ENCODE measurements at places on chromosomes 13 and 19. TPM values are rescaled to one million over a fixed set of nuclear protein-coding genes. Genes with fewer than 3 reads are reported as not detected.

GRCh38 chr19:39327363-39328045 is 6.8 kb upstream of the LRFN1 start:
- DNase-seq, result no peak

- DNase-seq, result no peak
Observed at GRCh38 chr13:77267362-77267761, 59.5 kb downstream of the MYCBP2 start.

- no peak for DNase-seq
Observed at GRCh38 chr19:43408043-43408442, 6.6 kb upstream of the TEX101 start.

DNA sequence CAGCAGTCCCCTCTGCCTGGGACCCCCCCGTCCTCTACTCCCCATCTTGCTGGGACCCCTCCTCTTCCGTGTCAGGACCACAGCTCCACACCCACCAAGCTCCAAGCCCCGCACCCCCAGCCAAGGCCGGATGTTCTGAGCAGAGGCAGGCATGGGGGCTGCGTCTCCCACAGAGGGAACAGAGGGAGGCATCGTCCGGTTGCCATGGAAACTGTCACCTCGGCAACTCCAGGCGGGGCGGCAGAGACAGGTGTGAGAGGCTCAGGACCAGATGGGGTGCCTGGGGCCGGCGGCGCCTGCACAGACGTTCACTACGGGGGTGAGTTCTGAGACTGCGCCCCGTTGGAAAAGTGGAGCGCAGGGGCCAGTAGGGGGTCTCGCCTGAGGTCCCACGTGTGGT is 5.4 kb downstream of the RNU6-9 start:
- DNase-seq, result peak; percentile 75

DNA sequence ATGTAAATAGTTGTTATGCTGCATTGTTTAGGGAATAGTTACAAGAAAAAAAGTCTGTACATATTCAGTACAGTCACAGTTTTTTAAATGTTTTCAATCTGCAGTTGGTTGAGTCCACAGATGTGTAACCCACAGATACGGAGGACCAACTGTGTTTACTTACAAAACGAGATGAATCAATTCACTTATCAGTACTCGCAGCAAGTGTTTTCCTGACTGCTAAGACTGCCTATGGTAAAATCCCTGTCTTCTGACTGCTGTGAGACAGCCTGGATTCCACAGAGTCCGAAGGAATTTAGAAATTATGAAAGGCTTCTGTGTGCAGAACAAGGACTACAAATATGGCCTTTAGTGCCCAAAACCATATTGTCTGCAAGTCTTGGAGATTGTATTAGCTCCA is 45.7 kb upstream of the C1QTNF9 start:
- no peak for DNase-seq

GRCh38 chr13:41694545-41695301 is 237.4 kb downstream of the RGCC start:
- DNase-seq, result no peak

GRCh38 chr19:41064974-41065569 is 23.2 kb upstream of the CYP2A13 start:
- no peak for DNase-seq

DNA sequence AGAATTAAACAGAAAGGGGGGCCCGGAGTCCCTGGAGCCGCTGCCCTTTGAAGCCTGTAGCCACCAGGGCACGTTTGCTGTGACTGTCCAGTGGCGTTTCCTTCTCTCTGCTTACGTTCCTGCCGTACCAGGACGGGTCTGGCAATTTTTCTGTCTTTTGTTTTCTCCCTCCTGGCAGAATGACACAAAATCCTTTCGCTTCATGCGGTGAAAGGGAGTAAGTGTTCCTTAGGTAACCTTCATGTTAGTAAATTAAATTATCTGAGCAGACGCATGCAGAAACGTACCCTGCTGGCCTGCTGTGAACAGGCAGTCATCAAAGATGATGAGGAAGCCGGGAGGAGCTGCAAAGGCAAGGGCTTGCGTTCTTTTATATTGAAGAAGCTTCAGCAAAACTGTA is 299.3 kb upstream of the ARGLU1 start:
- DNase-seq, result no peak

DNA sequence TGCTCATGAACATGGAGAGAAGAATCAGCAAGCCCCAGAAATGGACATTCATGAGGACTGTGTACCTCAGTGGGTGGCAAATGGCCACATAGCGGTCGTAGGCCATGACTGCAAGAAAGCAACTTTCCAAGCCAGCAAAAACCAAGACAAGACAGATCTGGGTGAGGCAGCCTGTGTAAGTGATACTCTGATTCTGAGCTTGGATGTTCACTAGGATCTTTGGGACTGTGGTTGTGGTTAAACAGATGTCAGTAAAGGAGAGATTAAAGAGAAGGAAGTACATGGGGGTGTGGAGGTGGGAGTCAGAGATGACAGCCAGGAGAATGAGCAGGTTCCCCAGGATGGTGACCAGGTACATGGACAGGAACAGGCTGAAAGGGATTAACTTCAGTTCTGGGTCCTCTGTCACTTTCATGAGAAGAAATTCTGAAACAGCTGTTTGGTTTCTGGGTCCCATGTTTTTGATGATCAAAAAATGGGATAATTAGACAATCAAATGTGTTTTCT is at the start of gene OR7G1:
OR7G1 (minus strand) TSS at position 457 of the 507 bp plus-strand sequence; CDS start at position 457, 0 bp downstream.
- DNase-seq, result no peak

DNA sequence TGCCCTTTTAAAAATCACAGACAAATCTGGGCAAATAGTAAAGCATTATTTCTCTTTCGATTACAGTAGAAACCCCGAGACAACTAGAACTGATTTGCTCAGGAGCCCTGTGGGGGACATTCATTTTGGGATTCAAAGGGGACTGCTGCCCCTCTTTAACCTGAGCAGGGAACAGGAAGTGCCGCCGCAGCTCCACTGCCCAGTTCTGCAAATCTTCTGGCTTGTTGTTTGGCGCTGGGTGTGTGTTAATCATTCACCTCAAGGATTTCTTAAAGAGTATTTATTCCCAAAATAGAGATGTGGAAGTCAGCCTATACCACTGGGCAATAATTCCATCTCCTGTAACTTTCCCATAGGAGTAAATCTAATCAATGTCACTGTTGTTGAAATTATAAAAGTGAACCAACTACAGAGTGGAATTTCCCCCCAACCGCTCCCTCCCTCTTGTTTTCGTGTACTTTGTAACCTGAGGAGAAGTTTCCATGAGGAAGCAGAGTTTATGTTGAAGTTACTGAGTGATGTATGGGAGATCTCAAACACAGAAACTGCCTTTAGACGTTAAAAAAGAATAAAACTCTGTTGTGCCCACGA is 515.8 kb downstream of the KLF12 start:
- DNase-seq, result no peak

- DNase-seq, result no peak
Observed at GRCh38 chr13:49524740-49525501, 29.2 kb downstream of the PHF11 start.

DNA sequence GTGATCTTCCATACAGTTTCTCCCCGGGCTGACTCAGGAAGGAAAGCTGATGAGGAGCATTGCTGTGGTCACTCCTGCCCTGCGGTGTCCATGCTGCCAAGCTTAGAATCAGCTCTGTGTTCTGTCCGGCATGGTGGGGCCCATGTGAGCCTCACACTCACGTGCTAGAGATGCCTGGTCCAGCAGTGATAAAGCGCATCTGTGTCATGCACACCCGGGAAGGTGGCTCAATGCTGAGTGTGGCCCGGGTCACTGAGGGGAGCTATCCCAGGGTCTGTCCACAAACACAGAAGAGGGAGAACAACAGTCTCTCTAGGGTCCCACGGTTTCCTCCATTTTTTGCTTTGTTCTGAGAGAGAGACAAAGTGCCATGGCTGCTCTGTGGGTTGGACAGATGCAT is 3.5 kb upstream of the LILRB1 start:
- DNase-seq, result no peak

DNA sequence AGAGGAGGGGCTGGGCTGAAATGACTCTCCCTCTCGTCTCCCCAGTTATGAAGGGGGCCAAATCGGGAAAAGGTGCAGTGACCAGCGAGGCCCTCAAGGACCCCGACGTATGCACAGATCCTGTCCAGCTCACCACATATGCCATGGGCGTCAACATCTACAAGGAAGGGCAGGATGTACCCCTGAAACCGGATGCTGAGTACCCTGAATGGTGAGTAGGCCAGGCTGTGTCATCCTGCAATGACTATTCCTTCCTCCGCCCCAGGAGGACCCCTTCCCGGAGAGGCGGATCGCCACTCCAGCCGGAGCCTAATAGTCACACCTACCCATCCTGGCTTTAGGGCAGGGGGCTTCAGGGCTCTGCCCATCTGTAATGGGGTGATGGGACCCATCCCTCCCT is 2.6 kb downstream of the MRPL54 start:
- no peak for DNase-seq

DNA sequence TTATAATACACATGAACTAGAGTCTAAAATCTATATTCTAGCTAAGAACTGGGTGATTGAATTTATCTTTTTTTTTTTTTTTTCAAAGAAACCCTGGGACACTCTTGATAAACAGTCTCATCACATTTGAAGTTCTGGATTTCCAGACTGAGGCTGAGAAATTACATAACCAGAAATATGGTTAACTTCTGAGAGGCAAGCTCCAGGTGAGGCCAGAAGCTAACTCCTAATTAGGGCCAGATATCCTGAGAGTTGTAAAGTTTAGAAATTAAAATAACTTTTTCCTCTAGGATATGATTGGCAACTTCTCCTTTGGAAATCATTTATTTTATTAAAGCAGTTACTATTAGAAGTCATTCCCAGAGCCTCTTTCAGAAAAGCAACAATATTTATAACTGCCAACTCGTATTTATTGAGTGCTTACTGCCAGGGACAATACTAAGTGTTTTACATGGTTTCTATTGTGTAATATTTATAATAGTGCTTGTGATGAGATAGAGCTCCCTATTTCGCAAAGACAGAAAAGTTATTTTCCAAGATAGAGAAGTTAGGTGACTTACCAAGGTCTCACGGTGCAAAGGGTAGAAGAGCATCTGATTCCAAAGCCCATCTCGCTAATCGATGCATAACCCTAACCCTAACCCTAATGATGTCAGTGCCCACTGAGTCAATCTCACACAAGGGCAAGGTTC is 187.7 kb downstream of the DCT start:
- no peak for DNase-seq

GRCh38 chr13:99812625-99813024 is 158.9 kb downstream of the ZIC5 start:
- DNase-seq, result no peak

- DNase-seq, result no peak
Observed at GRCh38 chr13:46839399-46839798, 42.4 kb upstream of the ESD start.

- DNase-seq, result no peak
Observed at GRCh38 chr19:35565016-35565856, 1.8 kb upstream of the ATP4A start.

- DNase-seq, result no peak
Observed at GRCh38 chr13:77776704-77777103, 79.2 kb downstream of the SLAIN1 start.

- DNase-seq, result no peak
Observed at GRCh38 chr13:106484537-106485193, 50.8 kb downstream of the EFNB2 start.

DNA sequence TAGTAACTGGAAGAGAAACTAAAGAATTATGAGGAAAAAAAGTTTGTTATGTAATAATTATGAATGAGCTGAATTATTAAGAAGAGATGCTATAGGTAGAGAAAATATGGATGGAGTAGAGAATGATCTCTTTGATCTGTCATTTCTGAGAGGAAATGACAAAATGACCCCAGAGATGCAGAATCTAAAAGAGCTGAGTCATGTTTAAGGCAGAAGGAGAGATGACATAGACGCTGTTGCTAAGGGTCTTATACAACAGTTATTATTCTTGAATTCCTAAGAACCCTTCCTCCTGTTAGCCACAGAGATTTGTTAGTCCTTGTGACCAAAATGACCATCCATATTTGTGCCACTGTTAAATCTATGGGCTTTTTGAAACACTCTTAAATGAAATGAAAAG is 58.3 kb upstream of the FREM2 start:
- no peak for DNase-seq

GRCh38 chr13:63381078-63381859 is 1965.6 kb upstream of the PCDH20 start:
- DNase-seq, result no peak

GRCh38 chr19:1746401-1747284 is 6.7 kb upstream of the ONECUT3 start:
- no peak for DNase-seq

DNA sequence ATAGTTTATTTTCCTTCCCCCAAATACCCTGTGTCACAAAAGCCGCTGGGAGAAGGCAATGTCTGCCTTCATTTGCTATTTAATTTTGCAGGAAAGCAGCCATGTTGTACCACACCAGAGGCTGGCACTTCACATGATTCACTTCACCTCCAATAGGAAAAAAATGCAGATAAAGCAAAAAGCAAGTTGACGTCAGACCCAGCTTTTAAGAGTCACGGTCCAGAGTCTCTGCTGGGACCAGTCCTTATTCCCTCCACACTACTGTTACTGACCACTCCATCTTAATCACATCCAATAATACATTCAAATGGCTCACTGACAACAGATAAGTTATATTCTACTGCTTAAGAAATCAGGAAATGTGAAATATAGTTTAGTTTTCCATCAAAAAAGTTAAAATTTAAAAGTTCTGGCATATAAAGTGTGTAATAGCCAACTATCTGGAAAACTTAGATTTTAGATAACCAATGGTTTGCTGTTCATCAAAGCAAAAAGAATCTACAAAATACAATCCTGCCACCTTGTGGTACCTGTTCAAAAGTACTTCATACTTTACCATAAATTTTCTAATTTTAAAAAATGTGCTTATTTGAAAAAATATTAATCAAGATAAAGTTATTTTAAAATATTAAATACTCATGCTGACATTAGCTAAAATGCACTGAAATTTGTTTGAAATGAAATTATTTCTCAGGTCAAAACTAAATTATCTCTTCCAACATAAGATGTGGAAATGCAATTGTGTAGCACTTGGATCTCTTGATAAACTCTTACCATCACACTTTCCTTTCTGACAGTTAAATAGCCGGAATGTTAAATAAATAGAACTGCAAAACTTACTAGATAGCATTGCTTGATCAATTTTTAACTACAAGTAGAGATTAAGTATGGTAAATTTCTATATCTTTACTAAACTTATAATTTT is 97.3 kb downstream of the SERP2 start:
- DNase-seq, result no peak

GRCh38 chr19:48393559-48394330 is at the start of gene GRIN2D:
Gene GRIN2D, plus strand, starts transcription at chr19:48393668. Its CDS starts 4,725 bp downstream, at chr19:48398393.
- peak; percentile 58 for DNase-seq

Gene LILRA5
- not detected for total RNA-seq

Gene PDX1
- total RNA-seq, result not detected

Gene PODNL1
- total RNA-seq, result not detected

Gene ZNF90
- 1.9 TPM for total RNA-seq

Gene KIR2DL1
- total RNA-seq, result 0.28 TPM

Gene GIPC3
- total RNA-seq, result 0.49 TPM

Gene MLLT1
- total RNA-seq, result 11.8 TPM

Gene KANK3
- total RNA-seq, result 1.4 TPM

Gene EHD2
- total RNA-seq, result 0.25 TPM

Gene NRTN
- not detected for total RNA-seq

Gene C19orf33
- not detected for total RNA-seq

Gene IRGC
- total RNA-seq, result not detected

Gene KRTDAP
- total RNA-seq, result not detected

Gene EBI3
- not detected for total RNA-seq

Gene SWSAP1
- 2.2 TPM for total RNA-seq
